Tibial artery (tissue), 4 donors: ENCODE measurements at places on chromosomes 16 and 17.

DNA sequence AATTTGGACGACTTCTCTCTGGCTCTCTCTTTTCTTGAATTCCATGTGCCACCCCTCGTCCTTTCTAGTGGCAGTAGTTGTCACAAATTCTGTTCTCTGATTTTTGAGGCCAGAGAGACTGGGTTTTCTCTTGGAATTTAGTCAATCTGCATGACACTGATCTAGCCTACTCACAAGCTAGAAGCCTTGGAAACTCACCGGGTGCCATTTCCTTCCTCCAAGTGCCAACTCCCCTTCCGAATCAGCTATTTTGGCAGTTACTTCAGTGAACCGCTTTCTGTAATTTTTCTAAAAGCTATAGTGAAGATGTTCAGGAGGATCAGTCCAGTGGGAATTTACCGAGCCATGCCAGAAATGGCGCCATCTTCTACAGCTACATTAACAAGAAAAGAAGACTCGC is 228.9 kb downstream of the PMP22 start:
- DNase-seq: no peak

DNA sequence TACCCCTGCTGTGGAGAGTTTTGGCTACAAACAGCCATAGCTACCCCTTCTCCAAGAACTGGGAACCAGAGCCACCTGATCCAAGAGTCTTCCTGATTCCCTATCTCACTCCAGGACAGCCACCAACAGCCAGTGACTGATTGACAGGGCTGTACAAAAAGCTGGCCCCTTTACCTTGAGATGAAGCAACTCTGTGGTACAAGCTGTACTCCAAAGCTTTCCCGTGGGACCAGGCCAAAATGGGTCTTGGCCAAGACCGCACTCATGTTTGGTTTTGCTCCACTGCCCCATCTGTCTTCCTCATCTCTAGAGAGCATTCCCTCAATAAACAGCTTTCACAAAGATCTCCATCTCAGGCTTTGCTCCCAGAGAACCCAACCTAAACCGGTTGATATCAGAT is 43.6 kb downstream of the RNF157 start:
- peak; percentile 79 for DNase-seq

DNA sequence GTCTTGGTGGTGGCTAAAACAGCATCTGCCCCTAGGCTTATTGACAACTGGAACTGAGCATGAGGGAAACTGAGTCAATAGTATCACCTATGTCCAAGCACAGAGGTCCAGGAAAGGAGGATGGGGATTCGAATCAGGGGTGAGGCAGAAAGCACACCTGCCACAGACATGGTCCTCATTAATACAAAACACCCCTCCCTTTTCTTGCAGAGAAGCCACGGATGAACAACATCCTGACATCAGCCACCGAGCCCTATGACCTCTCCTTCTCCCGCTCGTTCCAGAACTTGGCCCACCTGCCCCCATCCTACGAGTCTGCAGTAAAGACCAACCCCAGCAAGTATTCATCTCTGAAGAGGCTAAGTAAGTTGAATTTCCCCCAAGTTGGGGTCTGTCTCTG is 42.7 kb upstream of the DNAH9 start:
- no peak for DNase-seq

- DNase-seq: no peak
These were observed 7.2 kb downstream of the CA7 start for GRCh38 chr16:66851166-66851964.

DNA sequence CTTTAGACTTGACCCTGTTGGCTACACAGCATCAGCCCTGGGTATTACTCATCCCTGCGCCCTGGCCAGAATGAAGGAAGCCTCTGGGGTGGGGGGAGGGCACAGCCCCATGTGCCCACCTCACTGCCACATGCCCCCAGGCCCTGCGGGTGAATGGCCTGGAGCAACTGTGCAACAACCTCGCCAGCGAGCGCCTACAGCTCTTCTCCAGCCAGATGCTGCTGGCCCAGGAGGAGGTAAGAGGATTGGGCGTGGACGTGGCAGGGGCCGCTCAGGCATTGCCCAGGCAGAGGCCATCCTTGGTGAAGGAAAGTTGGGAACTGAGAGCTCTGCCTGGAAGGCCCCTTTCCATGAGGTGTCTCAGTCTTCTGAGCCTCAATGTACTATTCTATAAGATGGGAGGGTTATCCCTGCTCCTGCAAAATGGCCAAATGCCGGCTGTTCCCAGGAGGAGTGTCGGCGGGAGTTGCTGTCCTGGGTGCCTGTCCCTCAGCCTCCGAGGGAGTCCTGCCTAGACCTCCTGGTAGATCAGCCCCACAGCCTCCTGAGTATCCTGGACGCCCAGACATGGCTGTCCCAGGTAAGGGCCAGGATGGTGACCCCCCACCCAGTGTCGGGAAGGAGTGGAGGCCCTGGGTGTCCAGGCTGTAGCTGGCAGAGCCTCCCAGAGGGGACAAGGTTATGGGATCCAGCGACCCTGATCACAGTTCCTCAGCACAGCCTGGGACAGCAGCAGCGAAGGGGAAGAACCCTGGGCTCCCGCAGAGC is 8.9 kb downstream of the MYO15B start:
- DNase-seq: no peak

GRCh38 chr17:57876023-57876865 is 26.4 kb upstream of the MRPS23 start:
- no peak for DNase-seq

- peak; percentile 15 for DNase-seq
These were observed 4.8 kb downstream of the CD2BP2 start for GRCh38 chr16:30350134-30350871.

- DNase-seq: no peak
These were observed 10.7 kb upstream of the PECAM1 start for GRCh38 chr17:64401244-64401860.

GRCh38 chr16:58464047-58464915 is 35.7 kb upstream of the NDRG4 start:
- no peak for DNase-seq

DNA sequence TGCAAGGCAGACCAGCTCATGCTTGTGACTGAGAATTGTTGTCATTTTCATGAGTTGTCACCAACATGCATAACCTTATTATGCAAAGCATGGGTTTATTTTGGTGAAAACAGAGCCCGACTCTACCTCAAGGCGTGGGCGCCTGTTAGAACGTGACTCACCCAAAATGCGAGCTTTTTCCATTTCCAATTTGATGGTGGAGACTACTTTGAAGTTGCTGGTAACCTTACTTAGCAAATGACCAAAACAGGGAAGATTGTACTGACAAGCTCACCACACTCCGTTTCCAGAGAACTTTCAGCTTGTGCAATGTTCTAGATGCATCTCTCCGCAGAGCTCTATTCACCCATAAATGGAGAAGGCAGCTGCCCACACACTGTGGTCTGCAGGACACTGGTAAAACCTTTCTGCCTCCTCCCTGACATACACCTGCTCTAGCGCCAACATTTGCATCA is 284.5 kb downstream of the MAF start:
- DNase-seq: no peak

- peak; percentile 72 for DNase-seq
These were observed 972 bp downstream of the RSAD1 start for GRCh38 chr17:50479522-50480141.

DNA sequence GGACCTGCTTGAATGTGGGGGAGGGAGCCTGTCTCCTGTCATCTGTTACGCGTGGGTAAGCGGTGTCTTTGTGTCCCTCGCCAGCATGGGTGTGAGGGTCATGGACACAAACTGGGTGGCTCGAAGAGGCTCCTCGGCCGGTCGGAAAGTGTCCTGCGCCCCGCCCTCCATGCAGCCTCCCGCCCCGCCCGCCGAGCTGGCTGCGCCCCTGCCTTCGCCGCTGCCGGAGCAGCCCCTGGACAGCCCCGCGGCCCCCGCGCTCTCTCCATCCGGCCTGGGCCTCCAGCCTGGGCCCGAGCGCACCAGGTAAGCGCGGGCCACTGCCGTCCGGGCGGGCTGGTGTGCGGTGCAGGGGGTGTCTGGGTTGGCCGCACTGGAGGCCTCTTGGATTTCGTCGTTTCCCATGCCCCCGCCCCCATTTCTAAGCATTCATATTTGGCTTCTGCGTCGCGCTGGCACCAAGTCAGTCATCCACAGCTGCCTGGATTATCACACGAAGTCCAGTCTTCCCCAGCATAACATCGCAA is 43.8 kb downstream of the ELAC2 start:
- peak; percentile 44 for DNase-seq

- no peak for DNase-seq
These were observed 7.7 kb upstream of the TMEM100 start for GRCh38 chr17:55730380-55730779.

GRCh38 chr16:28210979-28211588 is 681 bp downstream of the XPO6 start:
- peak; percentile 64 for DNase-seq

GRCh38 chr17:55409030-55409800 is 12.4 kb downstream of the MMD start:
- no peak for DNase-seq

GRCh38 chr16:31043352-31043751 is 10.0 kb downstream of the STX4 start:
- DNase-seq: no peak

- DNase-seq: no peak
These were observed 145.5 kb upstream of the PMFBP1 start for GRCh38 chr16:72317446-72317845.

- DNase-seq: no peak
These were observed 18.7 kb upstream of the MEOX1 start for GRCh38 chr17:43680461-43680860.

- no peak for DNase-seq
These were observed 23.6 kb upstream of the OR1F1 start for GRCh38 chr16:3164121-3164991.

DNA sequence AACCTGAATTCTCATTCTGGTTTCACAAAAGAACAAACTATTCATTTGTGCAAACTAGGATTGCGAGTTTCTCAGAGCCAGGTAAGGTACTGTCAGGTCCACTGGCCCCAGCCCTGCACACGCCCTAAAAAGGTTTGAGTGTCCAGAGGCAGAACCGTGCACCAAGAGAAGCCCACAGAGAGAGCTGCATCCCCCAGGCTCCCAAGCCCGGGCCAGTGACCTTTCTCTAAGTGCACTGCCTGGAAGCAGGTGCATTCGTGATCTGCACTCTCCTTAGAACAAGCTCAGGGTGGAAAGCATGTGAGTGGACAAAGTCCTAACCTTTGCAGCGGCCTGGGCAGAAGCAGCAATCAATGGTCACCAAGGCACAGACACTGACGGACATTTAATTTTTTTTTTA is 26.8 kb downstream of the MEAK7 start:
- DNase-seq: no peak

DNA sequence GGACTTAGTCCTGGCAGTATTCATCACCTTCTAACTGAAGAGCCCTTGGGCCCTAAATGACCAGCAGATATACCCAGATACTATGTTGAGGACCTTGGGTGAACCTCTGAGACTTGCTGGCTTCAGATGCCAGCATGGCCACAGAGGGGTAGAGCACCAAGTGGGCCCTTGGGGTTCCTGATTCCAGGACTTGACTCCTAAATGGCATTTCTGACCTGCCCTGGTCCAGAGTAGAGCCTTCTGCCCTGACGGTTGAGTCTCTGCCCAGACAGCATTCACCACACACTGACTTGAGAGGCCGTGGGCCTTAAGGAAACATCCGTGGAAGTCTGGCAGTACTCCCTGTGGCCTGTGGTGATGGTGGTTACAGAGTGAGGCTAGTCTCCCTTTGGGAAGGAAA is 2.8 kb upstream of the APPBP2 start:
- DNase-seq: no peak

DNA sequence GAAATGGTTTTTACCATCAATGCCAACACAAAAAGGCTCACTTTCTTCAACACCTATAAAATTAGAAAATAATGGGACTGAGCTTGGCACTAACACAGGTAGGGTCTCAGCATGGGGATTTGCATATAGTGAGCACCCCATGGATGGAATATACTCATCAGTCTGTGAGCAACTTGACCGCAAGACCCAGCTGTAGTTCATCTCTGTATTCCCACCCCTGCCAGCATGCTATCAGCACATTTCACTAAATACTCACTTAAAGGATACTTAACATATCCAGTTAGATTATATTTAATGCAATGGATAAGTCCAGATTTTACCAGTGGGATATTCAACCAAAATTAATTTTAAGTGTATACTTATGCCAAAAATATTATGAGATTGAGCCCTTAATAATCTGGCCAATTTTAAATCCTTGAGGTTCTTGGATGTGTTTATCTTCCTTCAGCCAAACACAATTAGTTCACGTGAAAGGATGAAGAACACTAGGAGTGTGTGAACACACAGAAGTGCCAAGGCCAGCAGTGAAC is 66.7 kb downstream of the C16orf95 start:
- no peak for DNase-seq

GRCh38 chr17:14299280-14300141 is 1.4 kb upstream of the HS3ST3B1 start:
- DNase-seq: no peak

DNA sequence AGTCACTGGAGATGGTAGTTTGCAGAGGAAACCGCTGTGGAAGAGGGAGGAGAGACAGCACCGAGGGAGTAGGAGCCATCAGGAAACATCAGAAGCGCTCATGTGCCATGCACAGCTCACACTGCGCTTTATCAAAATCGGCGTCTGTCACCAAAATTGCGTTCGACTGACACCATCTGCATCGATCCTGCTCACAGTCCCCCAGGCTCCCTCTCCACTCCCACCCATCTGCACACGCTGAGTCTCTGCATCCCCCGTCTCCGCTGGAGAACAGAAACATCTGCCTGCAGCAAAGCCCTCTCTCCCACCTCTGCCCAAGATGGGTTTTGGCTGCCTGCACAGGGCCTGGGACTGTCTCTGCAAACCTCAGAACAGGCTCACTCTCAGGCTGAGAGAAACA is 187.5 kb upstream of the RPL38 start:
- no peak for DNase-seq

DNA sequence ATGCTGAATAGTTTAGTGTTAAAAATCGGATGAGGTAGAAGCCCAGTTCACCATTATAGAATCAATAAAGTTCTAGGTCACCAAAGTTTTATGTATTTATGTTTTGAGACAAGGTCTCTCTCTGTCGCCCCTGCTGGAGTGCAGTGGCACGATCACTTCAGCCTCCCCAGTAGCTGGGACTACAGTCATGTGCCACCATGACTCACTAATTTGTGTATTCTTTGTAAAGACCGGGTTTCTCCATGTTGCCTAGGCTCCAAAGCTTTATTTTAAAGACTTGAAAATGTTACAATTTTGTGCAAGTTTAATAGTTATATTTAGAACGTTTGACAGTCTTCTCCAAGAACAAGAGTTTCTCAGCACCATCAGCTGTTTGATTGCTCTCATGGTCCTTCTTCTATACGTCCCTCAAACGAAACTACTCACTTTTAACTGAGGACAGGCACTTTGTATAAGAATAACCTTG is 32.1 kb downstream of the NDE1 start:
- DNase-seq: peak; percentile 73

- no peak for DNase-seq
These were observed 40.5 kb downstream of the DHRS7B start for GRCh38 chr17:21167303-21167702.

- peak; percentile 39 for DNase-seq
These were observed 155.7 kb upstream of the TNRC6C start for GRCh38 chr17:77802811-77803220.

- DNase-seq: no peak
These were observed 37.0 kb downstream of the FBXL20 start for GRCh38 chr17:39364236-39365025.
